ENCODE measurements at places on chromosomes 3 and 15. TPM values are rescaled to one million over a fixed set of nuclear protein-coding genes. Genes with fewer than 3 reads are reported as not detected.

CLDN18 gene
- total RNA-seq = not detected

PAK6 gene
- not detected for total RNA-seq

SH2D7 gene
- not detected for total RNA-seq

IL17RE gene
- total RNA-seq = 0.14 TPM

KLHL6 gene
- 5.1 TPM for total RNA-seq

CHRM5 gene
- total RNA-seq = not detected

C3orf52 gene
- total RNA-seq = 6.7 TPM

KNG1 gene
- not detected for total RNA-seq

CD276 gene
- 43.6 TPM for total RNA-seq

MEIS2 gene
- 12.9 TPM for total RNA-seq

CHRNA5 gene
- total RNA-seq = 4.6 TPM
